Thyroid gland (tissue), 4 donors: ENCODE measurements at places on chromosomes 1 and 21.

GRCh38 chr21:29300807-29301138, 2.1 kb downstream of the BACH1 start:
- DNase-seq: no peak

DNA sequence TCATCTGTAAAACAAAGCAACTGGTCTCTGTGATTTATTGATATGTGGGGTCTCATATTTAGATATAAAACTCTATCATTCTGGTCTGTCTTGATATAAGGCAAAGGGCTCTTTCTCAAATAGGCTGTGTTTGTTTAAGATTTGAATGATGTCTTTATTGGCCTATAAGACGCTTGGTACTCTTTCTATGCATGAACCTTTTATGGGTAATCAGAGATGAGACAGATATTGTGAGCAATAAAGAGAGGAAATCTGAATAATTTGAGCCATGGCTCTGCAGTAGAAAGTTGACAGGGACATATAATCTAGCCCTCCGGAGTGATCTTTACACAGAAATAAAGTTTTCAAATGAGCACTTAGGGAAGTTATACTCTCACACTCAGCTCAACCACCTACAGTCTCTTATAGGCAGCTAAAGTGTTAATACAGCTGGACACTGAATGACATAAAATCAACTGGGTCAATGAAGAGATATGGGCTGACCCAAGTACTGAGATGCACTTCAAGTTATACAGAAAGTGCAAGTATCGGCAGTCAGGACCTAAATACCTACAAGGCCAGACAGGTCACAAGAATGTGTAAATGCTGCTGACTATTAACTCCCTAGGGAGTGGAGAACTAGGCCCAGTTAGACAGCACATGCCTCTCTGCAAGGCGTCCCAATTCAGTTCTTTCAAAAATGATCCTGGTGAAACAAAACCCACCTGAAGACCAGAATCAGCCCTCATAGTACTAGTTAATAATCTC, 111.0 kb downstream of the PTPN14 start:
- no peak for DNase-seq

DNA sequence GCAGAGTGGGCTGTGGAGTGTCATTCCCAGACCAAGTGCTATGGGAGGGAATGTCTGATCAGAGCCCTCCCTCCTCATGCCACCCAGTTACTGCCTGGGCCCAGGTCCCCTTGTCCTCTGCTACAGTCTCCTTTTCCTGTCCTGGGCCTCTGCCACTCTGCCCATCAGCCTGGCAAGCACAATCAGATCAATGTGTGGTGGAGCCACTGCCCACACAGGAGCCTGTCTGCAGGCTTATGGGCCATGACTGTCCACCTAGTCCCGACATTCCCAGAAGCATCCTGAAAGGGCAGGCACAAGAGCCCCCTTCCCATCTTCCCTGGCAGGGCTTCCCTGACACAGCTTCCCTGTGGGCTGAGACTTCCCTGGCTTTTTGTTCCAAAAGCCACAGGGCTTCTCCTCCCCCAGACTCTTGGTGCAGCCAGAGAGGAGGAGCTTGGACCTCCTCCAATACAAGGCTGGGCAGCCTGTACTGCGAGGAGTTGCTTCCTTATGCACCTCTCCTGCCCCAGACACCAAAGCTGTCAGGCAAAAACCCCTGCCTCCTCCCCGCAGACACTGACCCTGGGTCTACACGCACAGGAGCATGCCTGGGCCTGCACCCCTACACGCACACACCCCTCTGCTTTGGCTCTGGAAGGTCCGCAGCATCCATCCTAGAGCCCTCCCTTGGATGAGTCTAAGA, 29.2 kb upstream of the CNTN2 start:
- peak; percentile 81 for DNase-seq

DNA sequence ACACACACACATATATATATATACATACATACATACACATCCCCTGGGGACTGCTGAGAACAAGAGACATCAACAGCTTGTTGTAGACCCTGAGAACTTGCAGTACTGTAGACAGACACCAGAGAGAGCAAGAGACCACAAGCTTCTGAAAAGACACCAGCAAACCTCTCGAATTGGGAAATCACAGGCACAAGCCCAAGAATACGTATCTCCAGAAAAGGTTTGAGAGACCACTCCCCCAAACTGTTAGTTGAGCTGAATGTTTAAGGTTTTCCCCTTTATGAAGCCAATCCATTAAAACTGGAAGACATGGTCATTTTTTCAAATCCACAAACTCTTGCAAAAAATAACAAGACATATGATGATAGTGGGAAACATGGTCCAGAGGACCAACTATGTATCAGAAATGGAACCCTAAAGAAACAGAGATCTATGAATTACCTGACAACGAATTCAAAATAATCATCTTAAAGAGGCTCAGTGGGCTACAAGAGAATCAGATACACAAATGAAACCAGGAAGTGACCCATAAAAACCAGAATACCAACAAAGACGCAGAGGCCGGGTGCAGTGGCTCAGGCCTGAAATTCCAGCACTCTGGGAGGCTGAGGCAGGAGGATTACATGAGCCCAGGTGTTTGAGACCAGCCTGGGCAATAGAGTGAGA, 45.1 kb downstream of the SLC2A1 start:
- DNase-seq: peak; percentile 60

GRCh38 chr1:53065391-53065790, 3.4 kb downstream of the PODN start:
- DNase-seq: no peak

DNA sequence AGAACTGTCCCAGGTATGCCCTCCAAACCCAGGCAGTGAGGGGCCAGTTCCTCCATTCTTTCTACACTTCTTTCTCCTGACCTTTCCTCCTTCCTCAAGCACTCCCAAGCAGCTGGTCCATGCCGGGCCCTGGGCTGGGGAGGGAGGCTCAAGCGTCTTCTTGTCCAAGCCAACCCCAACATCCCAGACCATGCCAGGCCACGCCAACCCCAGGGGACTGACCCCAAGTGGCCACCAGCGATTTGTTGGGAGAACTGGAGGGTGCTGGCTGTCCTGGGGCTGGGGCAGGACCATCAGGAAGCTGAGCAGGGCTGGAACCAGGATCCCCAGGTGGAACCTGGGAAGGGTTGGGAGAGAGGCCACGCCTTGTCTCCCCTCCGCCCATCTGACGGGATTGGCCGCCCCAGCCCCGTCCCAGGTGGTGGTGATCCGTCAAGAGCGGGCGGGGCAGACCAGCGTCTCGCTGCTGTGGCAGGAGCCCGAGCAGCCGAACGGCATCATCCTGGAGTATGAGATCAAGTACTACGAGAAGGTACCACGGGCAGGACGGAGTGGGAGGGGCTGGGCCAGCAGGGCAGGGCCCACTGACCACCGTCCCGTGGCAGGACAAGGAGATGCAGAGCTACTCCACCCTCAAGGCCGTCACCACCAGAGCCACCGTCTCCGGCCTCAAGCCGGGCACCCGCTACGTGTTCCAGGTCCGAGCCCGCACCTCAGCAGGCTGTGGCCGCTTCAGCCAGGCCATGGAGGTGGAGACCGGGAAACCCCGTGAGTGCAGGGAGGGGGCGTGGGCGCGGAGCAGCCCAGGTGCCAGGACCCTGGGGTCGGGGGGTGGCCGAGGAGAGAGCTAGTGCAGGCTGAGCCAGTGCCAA, 29.9 kb downstream of the EPHA8 start:
- no peak for DNase-seq

DNA sequence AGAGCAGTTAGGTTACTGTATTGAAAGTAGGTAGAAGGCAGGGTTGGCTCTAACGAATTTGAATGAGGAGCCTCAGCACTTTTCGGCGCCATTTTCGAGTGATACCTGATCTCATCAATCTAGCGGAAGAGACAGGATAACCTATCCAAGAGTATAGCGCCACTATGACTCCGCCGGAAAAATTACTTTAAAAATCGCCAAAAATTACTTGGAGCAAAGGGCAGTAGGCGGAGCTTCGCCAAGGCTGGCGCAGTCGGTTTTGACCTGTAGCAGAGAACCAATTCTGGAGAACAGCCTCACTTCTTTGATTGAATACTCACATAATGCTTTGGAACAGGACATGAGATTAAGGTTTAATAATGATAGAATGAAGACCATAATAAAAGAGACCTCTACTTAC, 25.6 kb downstream of the EFCAB7 start:
- DNase-seq: no peak

DNA sequence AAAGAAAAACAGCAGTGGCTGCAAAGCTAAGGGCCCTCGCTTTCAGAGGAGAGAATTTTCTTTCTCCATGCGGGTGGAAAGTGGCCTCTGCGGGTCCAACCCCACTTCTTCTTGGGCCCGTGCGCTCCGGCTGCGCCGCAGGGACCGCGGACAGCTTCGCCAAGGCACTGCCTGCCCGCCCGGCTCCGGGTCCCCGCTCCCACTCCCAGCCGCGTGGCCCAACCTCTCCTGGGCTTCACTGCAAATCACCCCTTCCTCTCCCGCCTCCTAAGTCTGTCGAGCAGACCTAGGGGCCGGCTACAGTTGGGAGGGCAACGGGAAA, 1.0 kb upstream of the RUNX3 start:
- no peak for DNase-seq

GRCh38 chr1:246428542-246429308, 78.4 kb downstream of the SMYD3 start:
- no peak for DNase-seq

- no peak for DNase-seq
Measured at GRCh38 chr1:11682287-11682771, 1.4 kb upstream of the MAD2L2 start.

- no peak for DNase-seq
Measured at GRCh38 chr1:63915121-63915520, 141.3 kb downstream of the ROR1 start.

DNA sequence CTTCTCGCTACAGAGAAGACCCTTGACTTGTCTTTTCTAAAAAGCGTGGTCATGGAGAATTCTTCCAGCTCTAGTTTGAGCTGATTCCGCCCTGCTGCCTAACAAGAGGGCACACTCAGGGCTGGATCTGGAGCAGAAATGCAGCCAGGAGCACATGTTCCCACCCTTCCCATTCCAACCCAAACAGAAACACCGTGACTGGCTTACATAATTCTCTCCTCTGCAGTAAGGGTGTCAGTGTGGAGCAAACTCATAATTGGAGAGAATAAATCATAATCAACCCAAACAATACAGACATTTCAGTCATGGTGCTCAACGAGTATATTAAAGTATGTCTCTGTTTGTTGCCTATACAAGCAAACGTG, 34.5 kb downstream of the CTNNBIP1 start:
- DNase-seq: no peak

DNA sequence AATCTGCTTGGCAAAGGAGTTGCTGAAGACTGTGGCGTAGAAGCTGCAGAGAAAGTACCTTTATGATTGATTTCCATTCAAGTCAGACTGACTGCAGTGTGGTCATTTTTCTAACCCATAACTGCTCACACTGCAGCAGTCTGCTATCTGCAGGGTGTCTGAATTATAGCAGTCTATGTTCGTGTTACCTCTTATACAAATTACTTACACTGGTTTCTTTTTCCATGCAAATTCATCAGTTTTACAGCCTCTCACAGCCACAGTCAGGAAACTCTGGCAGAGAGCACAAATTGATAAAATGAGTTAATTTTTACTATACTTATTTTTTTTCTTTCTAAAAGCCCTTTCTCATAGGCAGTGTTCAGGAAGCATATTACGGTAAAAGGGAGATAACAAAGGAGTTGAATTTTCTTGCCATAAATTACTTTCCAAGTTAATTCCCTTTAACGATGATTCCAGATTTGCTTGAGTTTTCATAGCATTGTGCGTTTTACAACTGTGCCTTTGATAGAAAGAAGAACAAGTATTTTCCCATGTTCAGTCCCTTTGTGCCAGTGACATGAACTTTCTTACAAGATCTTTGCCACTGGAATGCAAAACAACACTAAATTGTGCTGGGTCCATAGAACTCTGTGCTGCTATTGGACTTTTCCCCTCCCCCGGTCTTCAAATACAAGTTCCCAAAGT, 261.5 kb downstream of the NFIA start:
- DNase-seq: no peak

- no peak for DNase-seq
Measured at GRCh38 chr21:20800106-20800505, 198.1 kb upstream of the NCAM2 start.

DNA sequence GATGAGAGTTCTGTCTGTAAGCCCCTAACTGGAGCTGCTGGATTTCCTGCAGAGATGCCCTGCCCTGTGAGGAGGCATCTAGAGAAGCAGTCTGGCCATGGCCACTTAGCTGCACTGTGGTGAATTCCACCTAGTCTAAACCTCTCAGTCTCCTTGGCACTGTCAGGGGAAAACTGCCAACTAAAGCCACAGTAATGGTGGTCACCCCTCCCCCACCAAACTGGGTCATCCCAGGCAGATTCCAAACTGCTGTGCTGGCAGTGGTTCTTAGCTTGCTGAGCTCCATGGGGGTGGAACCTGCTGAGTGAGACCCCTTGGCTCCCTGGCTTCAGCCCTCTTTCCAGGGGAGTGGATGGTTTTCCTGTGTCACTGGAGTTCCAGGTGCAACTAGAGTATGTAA, 740.6 kb downstream of the RWDD3 start:
- DNase-seq: no peak

- no peak for DNase-seq
Measured at GRCh38 chr1:186899577-186899976, 70.8 kb downstream of the PLA2G4A start.

DNA sequence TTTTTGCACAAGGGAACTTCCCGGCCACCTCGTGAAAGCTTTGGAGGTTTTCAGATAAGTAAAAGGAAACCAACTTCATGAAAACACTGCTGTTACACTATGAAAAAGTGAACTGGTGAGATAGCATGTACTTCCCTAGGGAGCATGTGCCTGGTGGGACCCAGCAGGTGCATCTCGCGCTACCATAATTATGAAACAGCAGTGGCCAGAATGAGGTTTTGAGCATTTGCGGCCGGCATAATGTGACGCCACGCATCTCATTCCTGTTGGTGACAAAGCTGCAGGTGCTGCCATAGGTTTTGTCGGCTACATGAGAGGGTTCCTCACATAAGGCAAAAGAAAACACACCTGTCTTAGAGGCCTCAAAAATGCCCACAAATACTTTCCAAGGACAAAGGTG, 1.7 kb downstream of the KRTAP10-3 start:
- no peak for DNase-seq

GRCh38 chr1:165893507-165893906, 66.1 kb downstream of the UCK2 start:
- no peak for DNase-seq
